Central memory CD8-positive, alpha-beta T cell (primary cell): ENCODE measurements at places on chromosomes 5 and 9.

- DNase-seq = no peak
- peaks cover 12% of the 10 kb centered on the region for H3K27me3 ChIP-seq
- H3K36me3 ChIP-seq = no peaks in the 10 kb centered on the region
- H3K4me1 ChIP-seq = no peaks in the 10 kb centered on the region
Observed at GRCh38 chr5:103367702-103368101, 109.1 kb downstream of the MACIR start.

- H3K27ac ChIP-seq = no peak overlapping the region
- H3K4me1 ChIP-seq = no peaks in the 10 kb centered on the region
- no peak for DNase-seq
- no peak overlapping the region for H3K4me3 ChIP-seq
- no peaks in the 10 kb centered on the region for H3K36me3 ChIP-seq
Observed at GRCh38 chr5:9617739-9618504, 12.2 kb downstream of the TAS2R1 start.

DNA sequence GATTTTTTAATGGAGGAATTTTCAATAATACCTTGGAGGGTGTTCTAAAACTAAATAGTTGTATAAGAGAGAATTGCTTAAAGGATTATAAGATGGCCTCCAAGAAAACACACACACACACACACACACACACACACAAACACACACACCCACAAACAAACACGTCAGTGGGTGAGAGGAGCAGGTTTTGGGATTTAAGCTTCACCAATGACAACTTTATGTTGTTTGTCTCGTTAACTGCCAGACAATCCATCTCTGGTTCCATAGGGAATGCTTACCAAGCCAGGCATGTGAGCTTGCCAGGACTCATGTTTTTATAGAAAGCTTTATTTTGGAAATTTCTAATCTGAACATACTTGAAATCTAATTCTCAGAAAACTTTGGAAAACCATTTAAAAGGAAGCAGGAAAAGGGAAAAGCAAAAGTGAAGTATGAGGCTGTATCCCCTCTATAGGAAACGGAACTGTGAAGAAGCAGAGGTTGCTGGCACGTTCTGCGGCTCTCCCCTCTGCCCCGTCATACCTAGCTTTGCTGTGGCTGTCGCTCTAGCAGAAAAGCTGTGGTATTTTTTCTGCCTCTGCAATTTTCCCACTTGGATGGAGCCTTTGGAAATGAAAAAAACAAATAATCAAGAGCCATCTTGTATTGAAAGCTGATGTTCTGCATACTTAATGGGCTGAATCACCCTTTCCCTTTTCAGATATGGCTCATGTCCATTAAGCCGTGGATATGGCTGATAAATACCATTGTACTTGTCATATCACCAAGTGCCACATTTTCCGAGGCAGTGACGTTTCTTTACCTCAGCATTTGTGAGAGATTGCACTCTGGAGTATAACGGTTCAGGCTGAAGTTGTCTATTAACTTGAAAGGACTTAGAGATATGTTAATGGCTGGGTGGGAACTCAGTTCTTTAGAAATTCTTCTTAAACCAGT is 112.7 kb downstream of the NTRK2 start:
- H3K27me3 ChIP-seq = peaks cover 10% of the 10 kb centered on the region
- H3K27ac ChIP-seq = no peak overlapping the region
- H3K4me3 ChIP-seq = no peak overlapping the region
- H3K36me3 ChIP-seq = no peaks in the 10 kb centered on the region
- DNase-seq = no peak
- no peaks in the 10 kb centered on the region for H3K4me1 ChIP-seq

DNA sequence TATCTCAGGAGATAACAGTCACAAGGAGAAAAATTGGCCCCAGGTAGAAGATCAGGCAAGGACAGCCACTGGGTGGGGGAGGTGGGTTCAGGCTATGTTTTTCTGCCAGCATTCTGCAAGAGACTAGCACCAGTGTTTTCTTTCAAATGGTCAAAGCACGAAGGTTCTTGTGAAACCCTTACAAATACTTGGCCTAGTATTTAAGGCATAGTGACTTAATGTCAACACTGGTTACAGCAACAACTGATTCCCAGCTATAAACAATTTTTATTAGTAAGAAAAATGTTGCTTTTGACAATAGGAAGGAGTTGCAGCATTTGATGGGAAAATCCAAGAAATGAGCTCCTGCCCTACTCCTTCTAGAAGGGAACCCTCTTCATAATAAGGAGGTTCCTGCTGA is 349.6 kb downstream of the SLIT3 start:
- H3K27me3 ChIP-seq = peaks cover 22% of the 10 kb centered on the region
- H3K27ac ChIP-seq = no peak overlapping the region
- no peak overlapping the region for H3K4me3 ChIP-seq
- no peak for DNase-seq

DNA sequence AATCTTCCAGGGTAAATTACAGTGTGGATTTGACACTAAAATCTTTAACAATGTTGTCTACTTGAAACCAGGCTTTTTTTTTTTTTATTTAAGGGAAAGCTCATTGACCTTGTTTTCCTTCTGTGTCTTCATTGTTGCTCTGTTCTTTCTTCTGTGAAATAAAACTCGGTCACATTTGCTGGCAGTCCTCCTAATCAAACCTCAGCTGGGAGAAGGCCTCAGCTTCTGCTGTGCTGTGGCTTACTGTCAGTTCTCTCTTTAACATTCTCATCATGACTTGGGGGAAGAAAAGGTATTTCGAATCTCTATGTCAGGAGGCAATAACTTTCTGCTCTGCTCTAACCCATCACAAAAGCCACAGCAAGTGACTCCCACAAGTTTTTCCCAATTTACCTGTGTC is 268.9 kb downstream of the ZNF608 start:
- H3K36me3 ChIP-seq = peaks cover 2% of the 10 kb centered on the region
- no peaks in the 10 kb centered on the region for H3K27me3 ChIP-seq
- no peak for DNase-seq
- no peak overlapping the region for H3K27ac ChIP-seq
- no peaks in the 10 kb centered on the region for H3K4me1 ChIP-seq
- H3K4me3 ChIP-seq = no peak overlapping the region

DNA sequence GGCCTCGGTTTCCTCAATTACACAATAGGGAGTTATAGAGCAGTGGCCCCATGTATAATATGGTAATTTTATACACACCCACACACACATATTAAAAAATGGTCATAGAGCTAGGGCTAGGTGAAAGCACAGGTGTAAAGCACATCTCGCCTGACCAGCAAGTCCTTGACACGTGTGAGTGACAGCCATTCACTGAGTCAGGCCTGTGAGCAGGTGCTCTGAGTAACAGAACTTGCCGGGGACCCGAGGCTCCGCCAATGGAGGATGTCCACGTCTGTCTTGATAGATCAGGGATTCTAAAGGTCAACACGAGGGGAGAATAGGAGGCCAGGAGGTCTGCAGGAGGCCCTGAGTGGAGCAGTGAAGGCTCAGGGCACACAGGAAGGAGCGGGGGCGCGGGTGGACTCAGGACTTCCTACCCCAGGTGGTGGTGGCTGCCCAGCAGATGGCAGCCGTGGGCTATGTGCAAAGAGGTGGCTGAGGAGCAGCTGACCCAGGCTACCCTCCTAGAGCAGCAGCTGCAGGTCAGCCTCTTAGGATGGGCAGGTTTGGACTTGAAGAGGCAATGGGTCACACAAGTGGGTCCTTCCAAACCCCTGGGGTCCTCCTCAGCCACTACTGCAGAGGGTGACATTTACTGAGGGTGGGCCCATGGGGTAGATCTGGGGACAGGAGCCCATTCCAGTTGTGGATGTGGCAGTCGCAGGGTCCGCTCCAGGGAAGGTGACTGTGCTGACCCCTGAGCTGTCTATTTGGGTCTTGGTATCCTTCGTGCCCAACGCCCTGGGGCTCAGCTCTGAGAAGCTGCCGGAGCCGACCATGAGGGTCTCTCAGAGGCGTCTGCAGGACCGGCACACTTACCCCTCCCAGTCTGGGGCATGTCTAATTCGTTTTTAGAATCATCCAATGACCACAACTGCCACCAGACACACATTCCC is 45.9 kb downstream of the PRRT1B start:
- DNase-seq = peak; percentile 65
- peaks cover 42% of the 10 kb centered on the region for H3K36me3 ChIP-seq
- peak overlapping the region; percentile 43 for H3K4me3 ChIP-seq
- H3K27me3 ChIP-seq = no peaks in the 10 kb centered on the region
- H3K27ac ChIP-seq = peak overlapping the region; percentile 89

GRCh38 chr5:132019857-132020555 is 8.5 kb upstream of the ACSL6 start:
- no peaks in the 10 kb centered on the region for H3K36me3 ChIP-seq
- peaks cover 8% of the 10 kb centered on the region for H3K27me3 ChIP-seq
- peak overlapping the region; percentile 19 for H3K4me3 ChIP-seq
- DNase-seq = peak; percentile 71
- peaks cover 40% of the 10 kb centered on the region for H3K4me1 ChIP-seq

DNA sequence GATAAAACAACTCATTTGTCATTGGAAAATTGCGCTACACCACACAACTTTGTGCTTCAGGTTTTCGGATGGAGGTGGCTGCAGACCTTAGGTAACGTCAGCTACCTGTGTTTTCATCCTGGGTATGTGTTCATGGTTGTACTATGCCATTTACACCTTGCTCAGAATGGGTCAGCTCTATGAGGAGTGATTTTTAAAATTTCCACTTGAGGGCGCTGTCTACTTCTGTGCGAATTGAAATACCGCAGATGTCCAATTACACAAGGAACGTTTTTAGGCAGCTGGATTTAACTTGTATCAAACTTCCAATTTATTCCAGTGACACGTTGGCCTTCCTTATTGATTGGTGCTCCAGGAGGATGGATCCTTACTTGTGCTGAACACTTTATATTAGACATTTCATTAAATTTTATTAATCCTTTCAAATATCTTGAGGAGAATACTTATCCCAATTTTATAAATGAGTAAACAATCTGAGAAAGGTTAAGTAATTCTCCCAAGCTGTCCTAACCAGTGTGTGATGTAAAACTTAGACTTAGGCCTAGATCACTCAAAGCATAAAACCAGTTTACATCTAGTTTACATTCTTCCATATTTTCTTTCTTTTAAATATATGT is 23.4 kb downstream of the DMRTA1 start:
- no peak overlapping the region for H3K4me3 ChIP-seq
- H3K27me3 ChIP-seq = no peaks in the 10 kb centered on the region
- no peaks in the 10 kb centered on the region for H3K36me3 ChIP-seq
- H3K27ac ChIP-seq = no peak overlapping the region
- H3K4me1 ChIP-seq = no peaks in the 10 kb centered on the region

DNA sequence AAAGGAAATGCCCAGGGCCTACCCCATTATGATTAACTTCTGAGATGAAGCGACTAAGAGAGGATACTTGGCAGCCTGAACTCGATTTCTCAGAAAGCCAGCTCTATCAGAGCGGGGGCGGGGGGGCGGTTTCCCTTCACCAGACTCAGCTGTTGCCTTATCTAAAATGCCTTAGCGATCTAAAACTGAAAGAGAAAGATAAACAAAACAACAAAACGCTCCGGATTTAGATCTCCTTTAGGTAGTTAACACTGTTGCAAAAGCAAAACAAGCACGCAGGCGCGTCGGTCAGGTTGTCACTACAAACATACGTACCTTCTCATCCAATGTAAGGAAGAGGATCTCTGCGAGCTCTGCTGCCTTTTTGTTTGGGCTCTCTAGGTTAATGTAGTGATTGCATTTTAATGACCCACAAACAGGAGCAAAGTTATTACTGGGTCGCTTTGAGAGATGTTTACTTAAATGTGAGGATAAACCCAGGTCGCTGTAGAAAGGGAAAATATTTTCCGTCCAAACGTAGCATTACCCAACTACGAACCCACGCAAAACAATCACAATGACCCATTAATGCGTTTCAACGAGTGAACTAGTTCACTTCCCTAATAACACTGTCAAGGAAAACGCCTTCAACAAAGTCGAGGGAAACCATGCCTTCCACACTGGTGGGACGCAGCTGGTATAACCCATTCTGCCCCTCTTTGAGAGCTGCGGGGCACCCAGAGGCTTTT is 982 bp downstream of the EPB41L4A start:
- peaks cover 51% of the 10 kb centered on the region for H3K27me3 ChIP-seq
- H3K36me3 ChIP-seq = no peaks in the 10 kb centered on the region
- no peak for DNase-seq
- H3K4me1 ChIP-seq = peaks cover 15% of the 10 kb centered on the region

GRCh38 chr5:171420431-171421241 is 1.2 kb downstream of the FGF18 start:
- DNase-seq = no peak
- H3K27ac ChIP-seq = peak overlapping the region; percentile 51
- peaks cover 13% of the 10 kb centered on the region for H3K4me1 ChIP-seq
- peak overlapping the region; percentile 70 for H3K4me3 ChIP-seq
- peaks cover 8% of the 10 kb centered on the region for H3K36me3 ChIP-seq

- H3K27ac ChIP-seq = no peak overlapping the region
- no peak for DNase-seq
- H3K27me3 ChIP-seq = no peaks in the 10 kb centered on the region
- peaks cover 1% of the 10 kb centered on the region for H3K36me3 ChIP-seq
- H3K4me3 ChIP-seq = no peak overlapping the region
Observed at GRCh38 chr9:35594471-35594870, 10.6 kb upstream of the TESK1 start.

GRCh38 chr5:57753446-57753845 is 270.8 kb upstream of the ACTBL2 start:
- no peaks in the 10 kb centered on the region for H3K27me3 ChIP-seq

GRCh38 chr9:89080193-89080592 is 88.9 kb downstream of the S1PR3 start:
- H3K36me3 ChIP-seq = no peaks in the 10 kb centered on the region
- no peak for DNase-seq
- no peak overlapping the region for H3K27ac ChIP-seq

GRCh38 chr5:80736730-80737129 is 81.9 kb upstream of the DHFR start:
- H3K4me1 ChIP-seq = peaks cover 21% of the 10 kb centered on the region
- no peak overlapping the region for H3K4me3 ChIP-seq
- no peak overlapping the region for H3K27ac ChIP-seq

- no peak overlapping the region for H3K4me3 ChIP-seq
- DNase-seq = no peak
- H3K27ac ChIP-seq = no peak overlapping the region
- H3K27me3 ChIP-seq = peaks cover 34% of the 10 kb centered on the region
- H3K36me3 ChIP-seq = peaks cover 4% of the 10 kb centered on the region
Observed at GRCh38 chr9:38085308-38085707, 16.3 kb upstream of the SHB start.

DNA sequence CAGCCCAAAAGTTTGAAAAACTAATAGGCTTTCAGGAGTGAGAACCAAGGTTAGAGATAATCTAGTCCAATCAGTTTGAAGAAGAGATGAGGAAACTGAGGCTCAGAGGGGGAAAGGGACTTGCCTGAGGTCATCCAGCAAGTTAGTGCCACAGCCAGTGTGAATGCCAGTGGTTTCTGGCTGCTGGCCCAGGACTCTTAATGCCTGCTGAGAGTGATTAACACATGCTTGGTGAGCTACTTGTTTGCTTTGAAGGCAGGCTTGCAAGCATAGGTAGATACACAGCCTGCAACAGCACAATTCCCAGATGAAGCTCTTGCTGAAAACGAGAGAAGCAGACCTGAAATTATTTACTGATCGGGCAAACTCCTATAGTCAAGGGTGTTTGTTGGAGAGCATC is 591.6 kb upstream of the SGCD start:
- no peak overlapping the region for H3K27ac ChIP-seq
- H3K27me3 ChIP-seq = peaks cover 16% of the 10 kb centered on the region
- peaks cover 8% of the 10 kb centered on the region for H3K4me1 ChIP-seq
- H3K36me3 ChIP-seq = peaks cover 2% of the 10 kb centered on the region

GRCh38 chr9:99722877-99723276 is 98.8 kb upstream of the NR4A3 start:
- H3K4me3 ChIP-seq = no peak overlapping the region
- H3K36me3 ChIP-seq = no peaks in the 10 kb centered on the region
- H3K27me3 ChIP-seq = no peaks in the 10 kb centered on the region
- DNase-seq = no peak
- H3K27ac ChIP-seq = no peak overlapping the region
- peaks cover 35% of the 10 kb centered on the region for H3K4me1 ChIP-seq

- no peak overlapping the region for H3K4me3 ChIP-seq
- no peaks in the 10 kb centered on the region for H3K36me3 ChIP-seq
- no peaks in the 10 kb centered on the region for H3K4me1 ChIP-seq
- no peaks in the 10 kb centered on the region for H3K27me3 ChIP-seq
- H3K27ac ChIP-seq = no peak overlapping the region
- DNase-seq = no peak
Observed at GRCh38 chr5:89005990-89006389, 123.0 kb upstream of the MEF2C start.
